ENCODE measurements at places on chromosomes 3 and 15. TPM values are rescaled to one million over a fixed set of nuclear protein-coding genes. Genes with fewer than 3 reads are reported as not detected.

GRCh38 chr3:129530251-129530791 lies 1.9 kb downstream of the RHO start:
- H3K27me3 ChIP-seq = no peaks in the 10 kb centered on the region
- H3K27ac ChIP-seq = peak overlapping the region; percentile 31
- no peaks in the 10 kb centered on the region for H3K36me3 ChIP-seq
- no peak overlapping the region for H3K4me3 ChIP-seq

Gene PIERCE2
- 2.3 TPM for total RNA-seq

Gene WDR93
- 1.5 TPM for total RNA-seq

DNA sequence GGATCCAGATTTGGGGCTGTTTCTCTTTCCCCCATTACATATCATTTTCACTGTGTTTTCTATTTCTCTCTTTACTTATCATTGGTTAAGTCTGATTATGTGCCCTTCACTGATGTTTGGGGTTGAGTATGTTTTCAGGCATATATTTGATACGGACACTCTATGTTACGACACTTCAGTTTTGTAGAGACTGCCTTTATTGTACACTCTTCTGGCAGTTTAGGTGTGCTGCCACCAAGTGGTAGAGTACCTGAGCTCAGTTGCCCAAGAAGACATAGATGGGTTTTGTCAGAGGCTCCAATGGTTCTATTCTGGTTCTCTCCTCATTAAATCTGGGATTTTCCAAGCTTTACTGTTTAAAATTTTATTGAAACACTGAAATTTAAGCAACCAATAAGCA lies 255.0 kb upstream of the ROPN1 start:
- H3K36me3 ChIP-seq = no peaks in the 10 kb centered on the region
- DNase-seq = no peak
- peaks cover 4% of the 10 kb centered on the region for H3K27me3 ChIP-seq
- H3K4me3 ChIP-seq = no peak overlapping the region

Gene KBTBD13
- total RNA-seq = not detected

- H3K36me3 ChIP-seq = no peaks in the 10 kb centered on the region
- H3K4me3 ChIP-seq = no peak overlapping the region
- no peak overlapping the region for H3K27ac ChIP-seq
- no peak for DNase-seq
- H3K4me1 ChIP-seq = no peaks in the 10 kb centered on the region
- H3K27me3 ChIP-seq = peaks cover 41% of the 10 kb centered on the region
Measured at GRCh38 chr15:98195796-98196195, 235.3 kb downstream of the ARRDC4 start.

GRCh38 chr15:77695548-77695947 lies 62.8 kb upstream of the LINGO1 start:
- no peak overlapping the region for H3K27ac ChIP-seq
- no peak for DNase-seq
- H3K27me3 ChIP-seq = peaks cover 15% of the 10 kb centered on the region
- no peaks in the 10 kb centered on the region for H3K4me1 ChIP-seq

- no peak for DNase-seq
- no peak overlapping the region for H3K4me3 ChIP-seq
- peaks cover 6% of the 10 kb centered on the region for H3K36me3 ChIP-seq
Measured at GRCh38 chr3:184003187-184003967, 14.3 kb downstream of the ABCC5 start.

- DNase-seq = no peak
- no peak overlapping the region for H3K4me3 ChIP-seq
- H3K27ac ChIP-seq = no peak overlapping the region
- peaks cover 3% of the 10 kb centered on the region for H3K27me3 ChIP-seq
Measured at GRCh38 chr3:140816372-140817195, 125.1 kb upstream of the SLC25A36 start.

DNA sequence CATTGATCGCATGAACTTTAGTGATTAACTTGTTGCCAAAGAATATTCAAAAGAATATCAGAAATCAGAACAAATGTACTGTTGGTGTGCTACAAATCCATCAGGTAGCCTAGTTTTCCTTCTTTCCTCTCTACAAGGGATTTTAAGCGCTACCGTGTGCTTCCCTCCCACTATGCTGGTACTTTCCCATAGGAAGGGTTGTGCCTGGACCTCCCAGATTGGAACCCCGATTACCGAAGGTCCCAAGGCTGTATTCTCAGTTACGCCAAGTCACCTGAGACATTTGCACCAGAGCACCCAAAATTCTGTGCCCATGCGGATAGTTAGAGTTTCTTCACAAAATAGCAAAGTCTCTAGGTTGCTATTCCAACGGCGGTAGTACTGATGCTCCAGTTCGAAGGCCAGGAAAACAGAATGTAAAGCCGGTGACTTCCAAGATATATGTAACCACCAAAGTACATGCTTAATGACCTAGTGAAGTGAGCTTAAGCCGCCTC lies 23.4 kb upstream of the GATM start:
- H3K36me3 ChIP-seq = peaks cover 7% of the 10 kb centered on the region
- DNase-seq = no peak
- H3K4me3 ChIP-seq = peak overlapping the region; percentile 99
- peak overlapping the region; percentile 86 for H3K27ac ChIP-seq

Gene CIDEC
- total RNA-seq = 1.6 TPM

Gene ASB14
- not detected for total RNA-seq

DNA sequence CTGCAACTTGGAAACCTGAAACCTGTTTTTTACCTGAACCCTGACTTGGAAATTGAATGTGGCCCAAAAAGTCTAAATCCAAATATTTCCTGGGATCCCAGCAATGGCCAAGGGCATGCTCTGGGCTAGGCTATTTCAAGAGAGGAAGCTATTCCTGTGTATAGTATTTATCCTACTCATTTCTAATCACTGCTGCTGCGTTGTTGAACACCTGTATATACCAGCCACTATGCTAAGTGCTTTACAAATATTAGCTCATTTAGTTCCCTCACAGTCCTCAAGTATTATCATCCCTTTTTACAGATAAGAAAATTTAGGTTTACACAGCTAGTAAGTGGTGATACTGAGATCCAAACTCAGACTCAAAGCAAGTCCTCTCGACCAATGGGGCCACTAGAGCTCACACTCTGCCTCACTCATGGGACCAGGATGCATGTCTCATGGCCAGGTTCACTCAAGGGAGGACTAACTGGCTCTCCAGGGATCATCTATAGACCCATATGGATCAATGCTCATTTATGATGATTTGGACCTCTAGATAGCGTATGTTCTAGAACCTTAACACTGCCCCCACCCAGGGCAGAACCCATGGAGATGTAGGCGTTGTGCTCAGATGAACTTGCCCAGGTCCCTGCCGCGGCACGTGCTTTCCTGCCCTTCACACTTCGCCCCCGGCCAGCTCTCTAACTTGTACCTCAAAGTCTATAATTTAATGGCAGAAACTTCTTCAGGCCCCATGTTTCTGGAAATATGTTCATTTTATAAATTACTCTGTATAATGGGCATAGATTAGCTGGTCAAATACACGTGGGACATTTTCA lies 2.6 kb upstream of the CCR4 start:
- no peaks in the 10 kb centered on the region for H3K36me3 ChIP-seq
- H3K27me3 ChIP-seq = peaks cover under 1% of the 10 kb centered on the region
- DNase-seq = no peak
- H3K4me3 ChIP-seq = no peak overlapping the region
- H3K4me1 ChIP-seq = no peaks in the 10 kb centered on the region

GRCh38 chr3:97974996-97975395 lies 2.8 kb upstream of the RIOX2 start:
- H3K27me3 ChIP-seq = peaks cover 4% of the 10 kb centered on the region
- peaks cover 3% of the 10 kb centered on the region for H3K36me3 ChIP-seq
- H3K4me1 ChIP-seq = peaks cover 24% of the 10 kb centered on the region
- no peak for DNase-seq
- peak overlapping the region; percentile 29 for H3K4me3 ChIP-seq
- no peak overlapping the region for H3K27ac ChIP-seq

Gene GOLGA6C
- not detected for total RNA-seq

GRCh38 chr3:53618936-53619335 lies 124.5 kb downstream of the CACNA1D start:
- peaks cover 7% of the 10 kb centered on the region for H3K27me3 ChIP-seq
- no peak overlapping the region for H3K27ac ChIP-seq
- H3K4me3 ChIP-seq = no peak overlapping the region
- no peak for DNase-seq

- DNase-seq = no peak
- peaks cover 7% of the 10 kb centered on the region for H3K36me3 ChIP-seq
- peaks cover 2% of the 10 kb centered on the region for H3K4me1 ChIP-seq
- H3K27ac ChIP-seq = no peak overlapping the region
- no peaks in the 10 kb centered on the region for H3K27me3 ChIP-seq
- no peak overlapping the region for H3K4me3 ChIP-seq
Measured at GRCh38 chr3:10021856-10022775, 4.1 kb upstream of the FANCD2 start.

DNA sequence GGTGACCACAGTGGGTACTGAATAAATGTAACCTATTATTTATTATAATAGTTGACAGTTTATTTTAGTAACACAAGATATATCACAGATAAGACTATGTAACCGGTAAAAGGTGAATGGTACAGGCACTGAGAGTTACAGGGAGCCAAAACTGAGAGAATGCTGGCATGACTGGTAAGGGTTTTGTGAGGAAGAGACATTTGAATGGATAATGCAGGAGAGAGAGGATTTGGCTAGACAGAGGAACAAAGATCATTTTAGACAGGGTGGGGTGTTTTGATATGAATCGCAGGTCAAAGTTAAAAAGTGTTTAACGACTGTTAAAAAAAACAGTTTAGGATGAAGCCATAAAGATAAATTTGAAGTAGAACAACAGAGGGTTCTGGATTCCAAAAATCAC lies 421.1 kb downstream of the ZBTB20 start:
- no peaks in the 10 kb centered on the region for H3K27me3 ChIP-seq
- no peak overlapping the region for H3K27ac ChIP-seq
- H3K4me1 ChIP-seq = peaks cover 3% of the 10 kb centered on the region
- H3K4me3 ChIP-seq = no peak overlapping the region
- no peak for DNase-seq
- H3K36me3 ChIP-seq = no peaks in the 10 kb centered on the region

DNA sequence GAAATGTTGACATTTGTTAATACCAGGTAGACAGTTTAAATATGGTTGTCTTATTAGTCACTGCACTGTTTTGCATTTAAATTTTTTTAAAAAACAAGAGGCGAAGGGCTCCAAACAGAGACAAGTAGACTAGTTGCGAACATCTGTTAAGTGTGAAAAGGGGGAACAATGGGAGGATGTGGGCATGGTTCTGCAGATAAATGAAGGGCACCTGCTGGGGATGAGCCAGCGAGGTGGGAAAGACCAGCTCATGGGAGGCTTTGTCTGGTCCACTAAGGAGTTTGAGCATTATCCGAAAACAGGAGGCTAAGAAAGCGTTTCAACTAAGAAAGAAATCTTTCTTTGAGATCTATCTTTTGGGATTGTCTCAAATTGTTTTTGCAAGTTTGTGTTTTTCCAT lies 72.7 kb downstream of the FBN1 start:
- H3K4me3 ChIP-seq = no peak overlapping the region
- H3K4me1 ChIP-seq = no peaks in the 10 kb centered on the region
- H3K27ac ChIP-seq = no peak overlapping the region
- DNase-seq = no peak

- no peak overlapping the region for H3K4me3 ChIP-seq
- H3K36me3 ChIP-seq = no peaks in the 10 kb centered on the region
- no peaks in the 10 kb centered on the region for H3K4me1 ChIP-seq
- no peak for DNase-seq
- peaks cover 26% of the 10 kb centered on the region for H3K27me3 ChIP-seq
Measured at GRCh38 chr15:45101749-45102148, 12.2 kb downstream of the DUOX2 start.

Data from type B pancreatic cell (in vitro differentiated cells).